ENCODE measurements at places on chromosomes 5 and 9.
A peak's percentile ranks its signal among the peaks of the same experiment; 100 is the strongest.

DNA sequence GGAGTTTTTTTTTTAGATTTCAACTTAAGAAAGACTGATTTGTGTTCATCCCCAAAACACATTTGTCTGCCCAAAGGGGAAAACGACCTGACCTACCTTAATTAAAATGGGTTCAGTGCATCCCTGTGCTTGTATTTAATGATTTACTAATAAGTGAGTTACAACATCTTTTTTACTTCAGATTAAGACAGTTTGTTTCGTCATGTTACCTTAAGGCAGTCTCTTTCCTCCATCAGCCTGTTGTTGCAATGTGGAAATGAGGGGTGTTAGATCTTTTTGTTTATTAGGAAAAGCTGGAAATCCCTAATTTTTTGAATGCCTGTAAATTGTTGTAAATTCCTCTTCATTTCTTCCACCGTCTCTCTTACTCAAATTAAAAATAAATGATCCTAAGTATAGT, 177.5 kb downstream of the GDNF start:
- DNase-seq: no peak

- DNase-seq: no peak
These were observed 319.9 kb downstream of the SPOCK1 start for GRCh38 chr5:137179203-137179602.

DNA sequence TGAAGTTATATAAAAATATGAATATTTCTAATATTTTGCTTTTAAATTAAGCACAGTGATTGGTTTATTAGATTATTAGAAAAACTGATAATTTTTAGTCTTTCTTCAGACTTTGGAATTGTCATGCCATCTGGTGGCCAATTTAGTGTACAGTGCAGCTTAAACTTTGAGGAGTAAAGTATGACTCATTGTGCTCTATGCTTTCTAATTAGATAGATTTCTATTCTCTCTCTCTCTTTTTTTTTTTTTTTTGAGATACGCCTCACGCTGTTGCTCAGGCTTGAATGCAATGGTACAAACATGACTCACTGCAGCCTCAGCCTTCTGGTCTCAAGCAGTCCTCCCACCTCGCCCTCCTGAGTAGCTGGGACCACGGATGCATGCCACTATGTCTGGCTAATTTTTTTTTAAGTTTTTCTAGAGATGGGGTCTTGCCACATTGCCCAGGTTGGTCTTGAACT, 42.1 kb upstream of the GPR21 start:
- DNase-seq: no peak

DNA sequence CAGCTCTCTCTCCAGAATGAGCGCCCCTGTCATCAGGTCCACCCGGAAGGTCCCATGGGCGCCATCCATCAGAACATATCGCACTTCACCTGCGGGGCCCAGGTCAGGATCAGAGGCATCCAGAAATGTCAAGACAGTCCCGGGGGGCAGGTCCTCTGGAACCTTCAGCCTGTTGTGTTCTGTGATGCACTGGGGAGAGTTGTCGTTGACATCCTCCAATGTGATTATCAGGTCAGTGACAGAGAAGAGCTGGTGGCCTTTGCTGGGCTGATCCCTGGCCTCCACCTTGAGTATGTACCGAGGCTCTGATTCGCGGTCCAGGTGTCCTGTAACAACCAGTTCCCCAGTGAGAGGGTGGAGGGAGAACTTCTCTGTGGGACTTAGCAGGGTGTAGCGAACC, 25.2 kb downstream of the FAT2 start:
- DNase-seq: no peak

GRCh38 chr9:4293293-4293941, 6.5 kb downstream of the GLIS3 start:
- DNase-seq: no peak

- DNase-seq: no peak
These were observed 422.6 kb upstream of the CD180 start for GRCh38 chr5:67619235-67619634.

DNA sequence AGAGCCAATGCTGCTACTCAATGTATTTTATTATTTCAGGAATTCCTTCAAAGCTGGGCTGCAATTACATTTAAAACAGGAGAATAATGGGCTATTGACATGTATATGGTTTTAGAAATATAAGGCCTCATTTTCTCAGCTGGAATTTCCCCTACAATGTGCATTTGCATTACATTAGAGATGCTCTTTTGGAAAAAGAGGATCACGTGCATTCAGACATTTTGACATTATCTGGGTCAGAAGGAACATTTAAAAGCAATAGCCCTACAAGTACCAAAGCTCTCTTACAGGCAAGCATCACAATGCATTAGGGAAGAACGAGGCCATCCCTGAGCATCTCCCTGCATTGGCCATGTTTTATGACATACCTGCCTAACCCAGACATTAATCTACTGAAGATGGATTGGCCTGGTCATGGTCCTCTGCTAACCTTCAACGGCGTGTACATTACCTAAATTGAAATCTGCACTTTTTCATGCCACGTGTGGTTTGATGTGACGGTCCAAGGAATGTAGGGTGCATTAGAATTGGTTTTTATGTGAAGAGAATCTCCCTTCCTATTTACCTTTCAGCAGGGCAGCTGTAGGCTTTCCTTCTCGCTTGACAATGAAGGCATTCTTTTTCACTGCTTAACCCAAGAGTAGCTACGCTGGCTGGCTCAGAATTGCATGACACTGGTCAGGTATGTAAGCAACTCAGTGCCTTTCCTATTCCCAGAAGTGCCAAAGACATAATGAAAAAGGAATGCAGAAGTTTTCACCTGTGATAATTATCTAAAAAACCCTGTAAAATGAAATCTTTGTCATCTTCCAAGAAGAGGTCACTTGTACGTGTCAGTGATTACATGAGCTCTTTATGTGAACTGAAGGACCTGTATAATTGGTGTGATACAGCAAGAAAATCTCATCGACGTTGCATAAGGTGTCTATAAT, 212.3 kb upstream of the MPDZ start:
- no peak for DNase-seq

- no peak for DNase-seq
These were observed 201.5 kb downstream of the FRMD3 start for GRCh38 chr9:83336706-83337105.

DNA sequence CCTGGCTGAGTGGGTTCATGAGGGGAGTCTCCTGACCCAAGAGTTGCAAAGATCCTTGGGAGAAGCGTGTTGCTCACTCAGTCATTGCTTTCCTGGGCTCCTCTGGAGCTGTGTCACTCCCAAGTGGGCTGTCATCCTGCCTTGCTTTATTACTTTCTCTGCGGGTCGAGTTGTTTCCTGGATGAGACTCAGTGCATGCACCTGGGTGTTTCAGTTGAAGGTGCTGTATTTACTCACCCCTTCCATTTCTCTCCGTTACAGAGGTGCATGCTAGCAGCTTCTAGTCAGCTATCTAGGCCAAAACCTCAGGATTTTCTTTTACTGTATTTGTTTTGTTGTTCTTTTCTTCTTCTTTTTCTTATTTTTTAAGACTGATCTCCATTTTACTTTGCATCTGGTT, 785.5 kb upstream of the EDIL3 start:
- no peak for DNase-seq

GRCh38 chr9:27572566-27572917, 739 bp downstream of the C9orf72 start:
- DNase-seq: peak; percentile 70

DNA sequence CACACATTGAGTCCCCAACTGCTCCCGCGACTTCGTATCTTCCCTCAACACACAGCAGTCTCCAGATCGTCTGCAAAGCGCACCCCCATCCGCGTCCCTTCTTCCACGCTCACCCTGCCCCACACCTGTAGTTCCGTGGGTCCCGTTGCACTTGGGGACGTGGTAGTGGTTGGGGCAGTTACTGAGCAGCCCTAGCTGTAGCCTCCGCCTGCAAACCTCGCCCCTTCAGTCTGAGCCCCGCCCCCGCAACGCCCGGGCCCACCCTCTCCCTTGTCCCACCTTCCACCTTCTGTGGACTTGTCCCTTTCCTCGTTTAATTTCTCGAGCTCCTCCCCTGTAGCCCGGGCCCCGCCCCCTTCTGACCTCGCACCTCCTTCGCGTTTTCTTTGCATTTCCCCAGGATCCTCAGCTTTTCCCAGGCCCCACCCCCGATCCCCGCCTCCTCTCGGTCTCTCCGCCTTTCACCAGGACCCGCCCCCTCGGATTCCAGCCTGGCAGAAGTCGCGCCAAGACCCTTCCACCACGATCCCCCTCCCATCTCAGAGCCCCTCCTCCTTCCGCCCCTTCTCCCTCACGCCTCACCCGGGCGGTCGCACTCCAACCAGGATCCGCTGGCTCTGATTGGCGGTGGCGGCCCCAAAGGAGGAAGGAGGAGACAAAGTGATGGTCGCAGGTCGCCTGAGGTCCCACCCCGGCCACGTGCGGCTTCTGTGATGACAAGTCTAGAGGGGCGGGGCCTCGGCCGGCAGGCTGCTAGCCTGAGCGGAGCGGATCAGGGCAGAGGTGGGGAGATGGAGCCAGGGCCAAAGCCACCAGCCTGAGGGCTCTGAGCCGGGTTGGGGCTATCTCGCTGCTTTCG, at the start of gene ATOSB:
Gene ATOSB (minus strand): TSS at position 183 of the 859 bp plus-strand sequence. CDS start 7,588 bp downstream, outside the sequence.
- DNase-seq: peak; percentile 92

- no peak for DNase-seq
These were observed 126.7 kb upstream of the SLC27A6 start for GRCh38 chr5:128838623-128839022.

DNA sequence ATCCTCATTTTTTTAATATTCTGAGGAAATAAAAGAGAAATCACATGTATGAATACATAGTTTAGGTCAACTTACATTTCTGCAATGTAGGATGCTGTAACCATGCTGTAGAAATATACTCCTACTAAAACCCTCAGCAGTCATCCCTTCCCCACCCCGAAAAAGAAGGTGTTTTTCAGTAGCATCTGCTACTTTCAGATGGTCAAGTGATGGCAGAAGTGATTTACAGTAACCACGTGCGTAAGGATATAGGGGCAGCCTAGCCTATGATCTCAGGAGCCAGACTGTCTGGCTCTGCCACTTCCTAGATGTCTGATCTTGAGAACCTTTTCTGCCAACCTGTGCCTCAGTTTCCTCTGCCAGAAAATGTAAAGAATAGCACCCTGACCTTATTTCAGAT, 26.0 kb upstream of the SYK start:
- DNase-seq: no peak

GRCh38 chr9:77433675-77434445, 214.3 kb downstream of the GNA14 start:
- DNase-seq: peak; percentile 32

DNA sequence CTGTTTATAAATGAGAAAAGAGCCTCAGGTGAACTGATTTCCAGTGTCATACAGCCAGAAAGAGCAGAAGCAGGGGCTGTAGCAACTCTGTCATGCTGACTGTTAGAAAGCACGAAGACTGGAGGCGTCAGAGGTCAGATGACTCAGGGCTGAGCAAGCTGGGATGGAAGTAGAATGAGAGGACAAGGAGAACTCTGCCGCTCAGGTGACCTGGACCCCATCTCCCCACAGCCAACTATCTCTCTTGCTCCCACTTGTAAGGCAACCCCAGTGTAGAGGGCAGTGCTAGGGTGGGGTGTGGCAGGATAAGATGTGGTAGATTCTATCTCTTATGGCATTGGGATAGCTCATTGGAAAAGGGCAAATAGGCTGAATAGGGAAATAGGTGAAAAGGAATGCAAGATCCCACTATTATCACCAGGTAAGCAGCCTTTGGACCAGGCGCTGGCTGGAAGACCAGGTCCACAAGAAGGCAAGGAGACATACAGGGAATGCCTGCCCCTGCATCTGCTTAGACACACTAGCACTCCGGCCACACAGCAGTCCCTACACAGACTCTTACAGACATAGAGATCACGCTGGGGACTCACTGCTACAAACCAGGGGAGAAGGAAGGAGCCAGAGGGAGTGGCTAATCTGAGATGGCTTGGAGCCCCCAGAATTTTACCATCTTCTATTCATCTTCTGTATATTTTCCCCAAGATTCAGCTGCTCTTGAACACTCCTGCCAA, 21.2 kb upstream of the LOX start:
- no peak for DNase-seq

DNA sequence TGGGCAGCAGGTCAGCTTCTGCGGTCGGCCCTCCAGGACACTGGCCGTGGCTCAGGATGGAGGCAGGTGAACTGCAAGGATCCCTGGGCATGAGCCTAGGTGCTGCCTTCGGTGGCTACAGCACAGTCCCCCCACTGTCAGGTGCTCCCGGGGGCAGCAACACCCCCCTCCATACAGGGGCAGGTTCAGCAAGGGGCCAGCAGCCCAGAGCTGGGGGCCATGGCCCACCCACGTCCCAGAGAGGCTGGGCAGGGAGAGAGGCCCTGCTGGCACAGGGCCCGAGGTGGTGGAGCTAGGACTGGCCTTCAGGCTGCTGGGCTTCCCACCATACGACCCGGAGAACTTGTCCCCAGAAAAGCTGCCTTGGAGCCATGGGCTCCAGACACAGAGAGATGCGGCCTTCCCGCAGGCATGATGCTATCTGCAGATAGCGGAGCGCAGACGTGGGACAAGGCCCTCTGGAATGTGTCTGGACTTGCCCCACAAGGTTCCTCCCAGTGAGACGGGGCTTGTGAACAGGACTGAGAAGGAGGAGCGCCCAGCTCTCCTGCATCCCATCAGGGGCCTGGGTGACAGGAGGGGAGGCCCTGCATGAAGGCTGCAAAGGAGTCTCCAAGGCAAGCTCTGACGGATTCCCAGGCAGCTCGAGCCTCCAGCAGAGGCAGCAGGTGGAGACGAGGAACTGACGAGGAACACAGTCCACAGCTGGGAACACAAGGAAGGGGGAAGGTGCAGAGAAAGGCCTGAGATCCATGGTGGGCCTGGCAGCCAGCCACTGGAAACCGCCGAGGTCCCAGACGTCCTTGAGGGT, 111.1 kb downstream of the VAV2 start:
- DNase-seq: no peak

- DNase-seq: no peak
These were observed 18.7 kb upstream of the GABBR2 start for GRCh38 chr9:98727428-98727827.

GRCh38 chr5:158538506-158539074, 561.1 kb downstream of the EBF1 start:
- DNase-seq: no peak

DNA sequence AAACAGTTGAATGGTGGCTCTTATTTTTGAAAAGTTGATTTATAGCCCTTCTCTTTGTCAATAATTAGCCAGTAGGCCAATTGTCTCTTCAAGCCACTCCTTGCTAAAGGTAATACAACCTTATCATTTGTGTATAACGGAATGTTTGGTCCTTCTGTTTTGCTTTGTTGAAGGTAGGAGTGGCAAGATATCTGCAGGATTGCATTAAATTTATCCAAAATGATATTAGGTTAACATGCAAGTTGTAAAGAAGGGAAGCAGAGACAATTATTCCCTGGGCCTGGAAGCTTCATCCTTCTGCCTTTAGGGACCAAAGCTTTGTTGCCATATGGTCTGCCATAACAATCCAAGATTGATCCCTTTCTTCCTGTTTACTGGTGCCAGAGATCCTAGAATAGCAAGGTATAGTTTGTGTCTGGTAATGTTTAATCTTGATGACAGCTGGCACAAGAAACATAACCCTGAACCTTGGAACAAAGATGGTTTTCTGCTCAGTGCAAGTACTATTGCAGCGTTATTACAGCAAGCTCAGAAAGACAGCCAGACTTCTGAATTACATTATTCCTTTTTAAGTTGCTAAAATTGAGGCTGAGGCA, 15.5 kb upstream of the FSD1L start:
- no peak for DNase-seq

- no peak for DNase-seq
These were observed 166.3 kb upstream of the FSTL4 start for GRCh38 chr5:133778636-133779035.

Data from bone marrow (tissue), 2 donors.